Choroid plexus epithelial cell (primary cell): ENCODE measurements at places on chromosomes 6 and 20.
A peak's percentile ranks its signal among the peaks of the same experiment; 100 is the strongest.

DNA sequence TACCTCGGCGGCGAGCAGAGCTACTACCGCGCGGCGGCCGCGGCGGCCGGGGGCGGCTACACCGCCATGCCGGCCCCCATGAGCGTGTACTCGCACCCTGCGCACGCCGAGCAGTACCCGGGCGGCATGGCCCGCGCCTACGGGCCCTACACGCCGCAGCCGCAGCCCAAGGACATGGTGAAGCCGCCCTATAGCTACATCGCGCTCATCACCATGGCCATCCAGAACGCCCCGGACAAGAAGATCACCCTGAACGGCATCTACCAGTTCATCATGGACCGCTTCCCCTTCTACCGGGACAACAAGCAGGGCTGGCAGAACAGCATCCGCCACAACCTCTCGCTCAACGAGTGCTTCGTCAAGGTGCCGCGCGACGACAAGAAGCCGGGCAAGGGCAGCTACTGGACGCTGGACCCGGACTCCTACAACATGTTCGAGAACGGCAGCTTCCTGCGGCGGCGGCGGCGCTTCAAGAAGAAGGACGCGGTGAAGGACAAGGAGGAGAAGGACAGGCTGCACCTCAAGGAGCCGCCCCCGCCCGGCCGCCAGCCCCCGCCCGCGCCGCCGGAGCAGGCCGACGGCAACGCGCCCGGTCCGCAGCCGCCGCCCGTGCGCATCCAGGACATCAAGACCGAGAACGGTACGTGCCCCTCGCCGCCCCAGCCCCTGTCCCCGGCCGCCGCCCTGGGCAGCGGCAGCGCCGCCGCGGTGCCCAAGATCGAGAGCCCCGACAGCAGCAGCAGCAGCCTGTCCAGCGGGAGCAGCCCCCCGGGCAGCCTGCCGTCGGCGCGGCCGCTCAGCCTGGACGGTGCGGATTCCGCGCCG is 994 bp downstream of the FOXC1 start:
- no peak for DNase-seq

DNA sequence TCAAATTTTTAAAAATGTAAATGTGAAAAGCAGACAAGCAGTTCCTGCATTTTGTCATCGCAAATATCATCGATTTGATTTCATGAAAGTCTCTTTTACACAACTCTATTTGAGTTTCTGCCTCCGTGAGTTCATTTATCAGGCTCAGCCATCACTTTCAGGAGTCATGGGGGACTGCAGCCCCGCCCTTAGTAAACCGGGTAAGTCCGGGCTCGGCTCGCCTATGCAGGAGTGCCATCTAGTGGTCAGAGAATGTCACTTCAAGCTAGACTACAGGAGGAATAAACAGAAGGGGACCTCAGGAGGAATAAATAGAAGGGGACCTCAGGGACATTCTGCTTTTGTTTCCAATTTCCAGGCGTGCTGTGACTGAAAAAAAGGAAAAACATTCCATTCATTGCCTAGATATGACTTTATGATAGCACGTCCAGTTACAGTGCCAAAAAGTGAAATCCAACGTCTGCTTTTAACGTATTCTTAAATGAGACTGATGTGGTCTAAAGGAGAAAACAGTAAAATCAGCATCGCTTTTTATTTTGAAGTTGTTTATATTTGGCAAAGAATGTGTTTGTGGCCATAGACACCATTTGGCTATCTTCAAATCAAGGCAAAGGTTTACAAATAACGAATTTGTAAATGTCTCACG is 333.9 kb downstream of the HACE1 start:
- peak; percentile 90 for DNase-seq

GRCh38 chr6:124319410-124319809 is 515.7 kb downstream of the NKAIN2 start:
- no peak for DNase-seq

GRCh38 chr20:50128520-50128905 is 15.6 kb upstream of the UBE2V1 start:
- DNase-seq: no peak

GRCh38 chr6:111423960-111424846 is 58.8 kb downstream of the REV3L start:
- DNase-seq: peak; percentile 50

DNA sequence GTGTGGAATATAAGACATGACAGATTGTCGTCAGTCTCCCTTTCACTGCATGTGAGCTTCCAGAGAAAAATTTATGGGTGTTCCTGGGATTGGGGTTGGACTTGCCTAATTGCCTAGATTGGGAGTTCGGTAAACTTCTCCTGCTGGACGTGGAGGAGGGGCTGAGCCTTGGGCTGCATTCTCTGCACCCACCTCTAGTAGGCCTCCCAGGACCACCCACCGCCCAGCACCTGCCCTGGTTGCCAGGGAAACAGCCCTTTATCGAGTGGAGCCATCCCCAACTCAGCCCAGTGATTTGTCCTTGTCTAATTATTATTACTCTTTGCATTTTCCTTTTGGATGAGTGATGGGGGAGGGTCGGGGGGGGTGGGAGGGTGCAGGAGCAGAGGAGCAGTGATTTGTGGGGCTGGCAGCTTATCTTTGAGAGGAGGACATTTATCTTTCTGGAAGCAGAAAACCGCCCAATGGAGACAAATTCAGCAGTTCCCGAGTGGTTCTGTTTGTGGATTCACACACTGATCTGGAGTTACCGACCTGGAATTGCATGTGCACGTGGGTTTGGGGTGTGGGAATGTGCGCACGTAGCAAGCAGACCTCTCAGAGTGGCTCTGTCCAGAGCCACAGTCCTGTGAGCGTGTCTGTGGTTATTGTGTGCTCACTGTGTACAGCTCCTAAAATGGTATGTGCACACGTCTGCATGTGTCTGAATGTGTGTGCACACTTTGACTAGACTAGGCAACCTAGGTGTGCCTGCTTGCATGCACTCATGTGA is 104.5 kb downstream of the DHX35 start:
- no peak for DNase-seq

DNA sequence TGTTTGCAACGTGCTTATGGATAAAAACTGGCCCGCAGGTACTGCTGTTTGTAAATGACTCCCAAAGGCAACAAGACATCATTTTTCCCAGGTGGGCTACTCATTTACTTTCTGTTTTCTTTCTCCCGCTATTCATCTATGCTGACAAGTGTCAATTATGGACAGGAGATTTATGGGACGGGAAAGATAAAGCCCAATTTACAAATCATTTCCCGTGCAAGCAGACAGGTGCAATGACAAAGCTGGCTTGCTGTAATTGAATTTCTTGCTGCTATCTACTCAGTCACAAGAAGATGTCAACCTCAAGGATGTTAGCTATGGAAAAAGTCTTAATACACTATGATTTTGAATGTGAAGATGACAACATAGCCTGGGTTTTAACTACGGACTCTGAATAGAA is 125.5 kb downstream of the EPHA7 start:
- DNase-seq: no peak

DNA sequence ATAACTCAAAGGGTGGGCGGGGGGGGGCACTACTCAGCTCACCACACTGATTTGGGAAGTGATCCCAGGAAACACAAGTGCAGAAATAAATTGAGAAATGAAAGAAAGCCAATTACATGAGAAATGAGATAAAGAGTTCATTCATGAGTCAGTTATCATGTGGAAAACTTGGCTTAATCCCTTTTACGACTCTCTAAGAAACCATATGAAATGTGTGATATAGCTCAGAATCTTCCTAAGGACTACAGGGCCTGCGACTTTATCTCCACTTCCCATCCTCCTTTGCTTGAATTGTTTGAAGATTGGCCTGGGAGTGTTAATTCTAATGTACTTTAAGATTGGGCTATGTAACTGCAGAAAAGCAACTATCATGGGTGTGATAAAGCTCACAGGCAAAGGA is 3.6 kb upstream of the BTN2A2 start:
- DNase-seq: no peak

DNA sequence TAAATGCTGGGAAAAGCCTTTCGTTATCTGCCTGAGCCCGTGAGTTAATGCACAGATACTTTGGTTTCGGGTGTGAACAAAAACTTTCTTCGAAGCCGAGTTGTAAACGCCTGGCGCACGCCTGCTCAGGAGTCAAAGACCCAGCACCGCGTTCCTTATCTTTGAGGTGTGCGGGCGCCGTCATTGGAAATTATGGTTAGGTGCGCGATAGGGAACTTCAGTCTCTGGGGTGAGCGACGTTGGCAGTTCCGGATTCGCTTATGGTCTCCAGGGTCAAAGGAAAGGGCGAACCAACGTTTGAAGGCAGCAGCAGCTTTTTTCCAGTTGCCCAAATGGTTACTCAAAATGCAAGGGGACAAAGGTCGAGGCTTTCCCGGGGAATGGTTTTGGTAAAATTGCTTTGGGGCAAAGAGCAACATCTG is 853 bp downstream of the SLC22A3 start:
- no peak for DNase-seq

- DNase-seq: no peak
These were observed 64.9 kb upstream of the SALL4 start for GRCh38 chr20:51867251-51867650.

GRCh38 chr6:15062516-15063252 is 183.2 kb upstream of the JARID2 start:
- peak; percentile 97 for DNase-seq

GRCh38 chr6:17064975-17065374 is 36.9 kb upstream of the STMND1 start:
- DNase-seq: no peak

GRCh38 chr6:39778581-39779255 is 13.5 kb upstream of the DAAM2 start:
- no peak for DNase-seq

- no peak for DNase-seq
These were observed 11.5 kb downstream of the TOMM6 start for GRCh38 chr6:41798901-41799558.

- DNase-seq: peak; percentile 99
These were observed 8.7 kb upstream of the AP5S1 start for GRCh38 chr20:3811467-3812258.

DNA sequence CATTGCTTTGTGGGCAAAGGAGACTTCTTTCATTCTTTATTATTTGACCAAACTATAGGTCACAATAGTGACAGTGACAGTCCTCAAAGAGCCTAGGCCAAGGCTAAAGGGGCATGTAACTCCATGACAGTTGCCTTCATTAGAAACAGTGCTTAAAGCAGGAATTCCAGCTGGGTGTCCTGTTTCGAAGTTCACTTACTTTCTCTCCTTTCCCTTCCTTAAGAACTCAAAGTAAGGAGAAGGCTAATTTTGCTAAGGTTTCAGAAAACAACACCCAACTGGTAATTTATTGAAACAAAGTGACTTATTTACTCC is 48.1 kb upstream of the HEY2 start:
- DNase-seq: no peak

DNA sequence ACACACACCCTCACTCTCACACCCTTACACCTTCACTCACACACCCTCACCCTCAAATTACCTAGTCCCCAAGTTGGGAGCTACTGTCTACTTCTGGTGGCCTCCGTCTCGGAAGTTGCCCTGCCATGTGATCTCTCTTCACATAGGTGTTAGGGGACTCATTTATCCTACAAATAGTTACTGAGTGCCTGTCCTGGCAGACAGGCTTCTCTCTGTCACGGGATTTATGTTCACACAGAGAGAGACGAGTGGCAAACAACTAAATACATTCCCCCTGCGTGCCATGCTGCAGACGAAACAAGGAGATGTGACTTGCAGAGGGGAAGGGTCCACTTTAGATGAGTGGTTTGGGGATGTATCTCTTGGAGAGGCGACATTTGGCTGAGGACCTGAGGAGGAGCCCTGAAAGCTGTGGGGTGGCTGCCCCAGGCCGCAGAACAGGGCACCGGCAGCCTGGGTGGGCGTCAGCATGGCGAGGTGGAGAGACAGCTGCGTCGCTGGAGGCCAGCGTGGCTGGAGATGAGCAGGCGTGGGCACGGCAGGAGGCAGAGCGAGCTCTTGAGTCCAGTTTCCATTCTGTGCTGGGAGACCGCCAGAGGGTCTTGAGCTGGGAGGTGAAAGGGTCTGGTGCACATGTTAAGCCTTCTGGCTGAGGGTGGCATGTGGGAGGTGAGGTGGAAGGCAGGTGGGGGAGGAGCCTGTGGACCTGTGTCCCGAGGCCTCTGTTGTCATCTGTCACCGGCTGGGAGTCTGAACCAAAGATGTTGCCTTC is 17.2 kb downstream of the DYNLT1 start:
- DNase-seq: no peak

GRCh38 chr6:45631396-45631795 is 253.7 kb upstream of the SUPT3H start:
- no peak for DNase-seq

GRCh38 chr20:40265825-40266533 is 423.1 kb downstream of the MAFB start:
- DNase-seq: peak; percentile 68

DNA sequence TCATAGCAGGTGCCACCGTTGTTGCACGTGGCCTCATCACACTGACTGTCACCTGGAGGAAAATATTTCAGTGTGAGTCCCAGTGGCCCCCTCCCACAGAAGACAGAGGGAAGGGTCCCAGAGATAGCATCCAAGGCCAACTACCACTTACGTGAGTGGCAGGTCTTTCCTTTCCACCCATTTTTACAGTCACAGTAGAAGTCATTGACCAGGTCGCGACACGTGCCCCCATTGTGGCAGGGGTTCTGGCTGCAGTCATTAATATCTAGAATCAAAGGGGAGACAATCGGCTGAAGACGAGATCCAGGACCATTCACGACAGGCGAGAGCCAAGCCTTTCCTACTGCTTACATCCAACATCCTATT is 28.6 kb downstream of the JAG1 start:
- DNase-seq: no peak

DNA sequence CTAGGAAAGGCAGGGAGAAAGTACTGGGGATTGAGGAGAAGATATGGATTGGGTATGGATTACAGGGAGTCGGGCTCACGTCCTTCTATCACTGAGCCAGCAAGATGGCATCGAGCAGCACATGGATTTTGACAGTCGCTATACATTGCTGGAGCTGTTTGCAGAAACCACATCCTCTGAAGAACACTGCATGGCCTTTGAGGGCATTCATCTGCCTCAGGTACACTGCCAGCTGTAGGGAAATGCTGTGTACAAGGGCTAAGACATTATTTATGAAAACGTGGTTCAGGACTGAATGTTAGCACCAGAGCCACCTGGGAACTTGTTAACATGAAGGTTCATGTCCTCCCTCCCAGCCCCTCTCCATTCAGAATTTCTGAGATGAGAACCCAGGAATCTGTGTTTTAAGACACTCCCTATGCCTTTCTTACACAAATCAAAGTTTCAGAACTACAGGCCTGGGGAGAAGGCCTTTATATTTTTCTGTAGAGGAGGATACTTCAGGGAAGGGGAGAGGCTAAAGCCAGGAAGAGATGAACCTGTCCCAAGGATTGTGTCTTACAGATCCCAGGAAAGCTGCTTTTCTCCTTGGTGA is 3.5 kb downstream of the CUL9 start:
- DNase-seq: no peak

DNA sequence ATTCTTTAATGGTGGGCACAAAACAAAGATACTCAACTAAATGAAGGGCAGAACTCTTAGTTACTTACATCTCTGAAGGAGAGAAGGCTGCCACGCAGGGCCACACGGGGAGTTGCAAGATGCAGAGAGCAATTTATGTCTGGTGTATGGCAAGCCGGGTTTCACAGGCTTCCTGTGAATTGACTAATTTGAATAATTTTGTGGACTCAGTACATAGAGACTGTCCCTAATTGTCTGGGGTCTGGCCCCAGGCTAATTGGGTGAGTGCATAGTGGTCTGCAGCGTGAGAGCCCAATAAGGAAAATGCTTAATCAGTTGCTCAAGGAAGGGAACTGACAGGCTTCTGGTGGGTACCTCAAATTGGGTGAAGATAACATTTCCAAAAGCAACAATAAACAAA is 205.7 kb downstream of the OTOR start:
- DNase-seq: no peak
